ENCODE measurements at places on chromosomes 3 and 15. TPM values are rescaled to one million over a fixed set of nuclear protein-coding genes. Genes with fewer than 3 reads are reported as not detected.

The XIRP1 gene
- total RNA-seq = not detected

The SOX2 gene
- total RNA-seq = 2.0 TPM

DNA sequence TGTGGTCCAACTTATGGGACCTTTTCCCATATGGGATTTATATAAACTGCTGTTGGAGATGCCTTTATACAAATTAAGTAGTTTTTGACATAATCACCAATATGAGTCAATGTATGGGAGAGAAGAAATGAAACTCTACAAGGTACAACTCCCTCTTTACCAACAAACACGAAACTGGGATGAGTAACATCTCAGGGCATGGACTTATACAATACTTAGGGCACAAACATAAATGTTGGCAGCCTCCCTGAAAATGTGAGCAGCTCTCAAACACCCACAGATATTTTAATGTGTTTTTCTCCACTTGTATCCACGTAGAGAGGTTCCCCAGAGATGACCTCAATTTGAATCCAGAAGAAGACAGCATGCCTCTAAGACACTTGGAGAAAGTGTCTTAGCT lies 161.6 kb downstream of the MAGI1 start:
- no peak for DNase-seq

DNA sequence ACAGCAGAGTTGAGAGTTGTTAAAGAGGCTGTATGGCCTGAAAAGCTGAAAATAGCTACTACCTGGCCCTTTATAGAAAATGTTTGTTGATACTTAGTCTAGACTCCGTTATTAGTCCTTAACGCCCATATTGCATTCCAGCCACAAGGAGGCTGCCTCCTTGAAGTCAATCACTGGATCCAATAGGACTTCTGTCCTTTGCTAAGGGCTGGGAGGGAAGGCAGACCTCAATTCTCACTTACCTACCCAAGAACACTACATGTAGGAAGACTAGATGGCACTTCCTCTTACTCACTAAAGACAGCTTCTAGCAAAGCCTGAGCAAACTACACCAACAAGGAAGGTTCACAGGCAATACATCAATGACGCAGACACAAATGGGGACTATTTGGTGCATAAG lies 139.5 kb upstream of the HACD2 start:
- DNase-seq = no peak

DNA sequence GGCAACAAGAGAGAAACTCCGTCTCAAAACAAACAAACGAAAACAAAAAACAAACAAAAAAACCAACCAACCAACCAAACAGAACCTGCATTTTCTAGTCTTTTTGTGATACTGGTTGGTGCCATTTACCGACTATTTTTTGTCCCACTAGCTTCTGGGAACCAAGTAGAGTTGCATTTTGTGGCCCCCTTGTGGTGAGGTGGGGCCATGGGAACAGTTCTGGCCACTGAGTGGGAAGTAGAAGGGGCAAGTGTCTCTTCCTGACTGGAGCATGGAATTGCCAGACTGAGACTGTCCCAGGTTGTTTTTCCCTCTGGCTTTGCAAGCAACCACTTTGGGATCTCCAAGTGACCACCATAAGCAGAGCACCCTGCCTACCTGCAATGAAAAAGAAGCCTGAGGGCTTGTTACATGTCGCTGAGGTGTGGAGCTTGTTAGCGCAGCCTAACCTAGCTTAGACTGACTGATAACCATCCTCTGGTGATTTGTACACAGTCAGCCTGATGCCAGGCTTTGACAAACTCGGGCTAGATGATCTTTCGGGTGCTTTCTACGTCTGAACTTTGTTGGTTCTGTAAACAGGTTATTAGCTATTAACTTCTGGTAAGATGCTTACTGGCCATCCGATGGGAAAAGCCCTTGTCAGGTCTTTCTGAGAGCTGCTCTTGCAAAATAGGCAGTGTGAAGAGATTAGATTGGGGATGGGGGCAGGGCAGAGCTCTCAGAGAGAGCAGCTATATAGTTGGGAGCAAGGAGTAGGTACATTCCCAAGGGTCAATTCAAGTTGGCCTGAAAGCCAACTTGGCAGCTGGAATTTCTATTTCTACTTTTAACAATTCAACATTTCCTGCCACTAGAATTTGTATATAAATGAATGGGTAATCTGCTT lies 172.2 kb downstream of the SSR3 start:
- no peak for DNase-seq

GRCh38 chr3:69433121-69433968 lies 47.5 kb upstream of the FRMD4B start:
- no peak for DNase-seq

GRCh38 chr15:50234764-50235163 lies 30.8 kb downstream of the HDC start:
- no peak for DNase-seq
